ENCODE measurements at places on chromosomes 7 and 10. TPM values are rescaled to one million over a fixed set of nuclear protein-coding genes. Genes with fewer than 3 reads are reported as not detected.

GRCh38 chr7:38007096-38007495 lies 86.7 kb downstream of the EPDR1 start:
- no peak for DNase-seq

- DNase-seq, result no peak
These were observed 83.4 kb downstream of the GOLGA7B start for GRCh38 chr10:97932932-97933530.

Gene ANXA11
- 25.7 TPM for total RNA-seq

DNA sequence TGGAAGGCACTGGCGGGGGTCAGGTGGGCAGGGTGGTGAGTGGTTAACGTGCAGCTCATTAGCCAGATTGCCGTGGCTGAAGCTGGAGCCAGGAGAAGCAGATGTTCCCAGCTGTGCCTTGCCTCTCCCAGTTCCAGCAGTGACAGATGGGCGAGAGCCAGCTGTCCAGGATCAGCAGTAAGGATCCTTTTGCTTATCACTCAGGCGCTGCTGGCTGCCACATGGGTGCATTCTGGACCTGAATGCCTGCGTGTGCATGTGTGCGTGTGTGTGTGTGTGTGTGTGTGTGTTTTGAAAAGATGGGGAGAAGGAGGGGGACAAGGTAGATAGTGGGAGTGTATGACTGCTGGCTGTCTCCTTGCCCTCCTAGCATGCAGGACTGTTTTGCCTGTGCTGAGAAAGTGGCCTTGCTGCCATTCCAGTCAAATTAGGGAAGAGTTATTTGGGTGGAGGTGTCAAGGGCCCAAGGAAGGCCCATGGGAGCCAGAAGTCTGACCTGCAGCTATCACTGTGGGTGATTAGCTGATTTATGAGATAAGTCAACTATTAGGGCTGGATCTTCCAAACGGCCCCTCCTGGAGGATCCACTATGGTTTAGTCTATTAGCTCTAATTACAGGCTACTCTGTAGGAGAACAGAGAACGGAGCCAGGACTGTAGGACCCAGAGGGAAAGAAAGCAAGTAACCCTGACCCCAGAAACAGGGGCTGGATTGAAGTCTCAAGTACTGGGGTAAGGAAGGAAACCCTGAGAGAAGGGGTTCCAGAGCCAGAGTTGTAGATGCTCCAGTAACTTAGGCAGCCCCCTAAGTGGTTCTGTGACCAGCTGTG lies 3.3 kb downstream of the EPHA1 start:
- DNase-seq, result no peak
